WERI-Rb-1 (cell line): ENCODE measurements at places on chromosomes 2 and 18.

DNA sequence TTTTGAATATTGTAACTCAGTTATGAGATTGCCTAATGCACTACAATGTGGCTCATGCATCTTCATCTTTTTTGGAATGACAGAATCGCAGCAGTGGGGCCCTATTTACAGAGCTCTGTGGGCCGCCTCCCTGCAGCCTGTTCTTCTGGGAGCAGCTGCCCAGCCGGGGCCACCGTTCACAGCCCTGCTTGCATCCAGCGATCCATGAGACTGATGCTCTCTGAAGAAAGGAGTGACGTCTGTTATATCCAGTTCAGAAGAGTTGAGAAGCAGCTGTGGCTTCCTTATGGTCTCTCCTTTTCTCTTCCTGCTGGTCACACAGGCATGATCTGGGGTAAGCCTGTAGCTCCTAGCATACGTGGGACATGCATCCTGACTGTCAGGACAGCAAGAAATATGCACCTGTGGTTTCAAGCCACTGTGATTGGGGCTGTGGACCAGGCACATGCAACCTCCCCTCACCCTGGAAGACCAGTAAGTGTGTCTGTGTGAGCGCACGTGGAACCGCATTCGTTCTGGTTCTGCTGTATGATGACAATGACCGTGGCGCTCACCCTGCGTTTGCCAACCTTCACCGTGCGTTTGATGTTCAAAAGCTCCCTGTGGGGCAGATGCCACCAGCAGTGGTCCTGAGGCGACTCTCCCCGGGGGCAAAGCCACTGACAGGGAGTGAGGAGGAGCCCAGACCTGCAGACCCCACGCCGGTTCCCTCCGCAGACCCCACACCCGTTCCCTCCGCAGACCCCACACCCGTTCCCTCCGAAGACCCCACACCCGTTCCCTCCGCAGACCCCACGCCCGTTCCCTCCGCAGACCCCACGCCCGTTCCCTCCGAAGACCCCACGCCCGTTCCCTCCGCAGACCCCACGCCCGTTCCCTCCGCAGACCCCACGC, 189.8 kb downstream of the TMEM18 start:
- DNase-seq, result no peak

GRCh38 chr2:162917626-162918025, 79.1 kb upstream of the KCNH7 start:
- DNase-seq, result no peak

GRCh38 chr2:60890393-60890707, 9.0 kb downstream of the REL start:
- DNase-seq, result no peak

- DNase-seq, result no peak
These were observed 75.3 kb downstream of the CCDC148 start for GRCh38 chr2:158381205-158381604.

- DNase-seq, result no peak
These were observed 259.2 kb downstream of the CELF4 start for GRCh38 chr18:37306432-37306831.

- DNase-seq, result no peak
These were observed 252.1 kb upstream of the COPS8 start for GRCh38 chr2:236833501-236834073.

- no peak for DNase-seq
These were observed 104.5 kb downstream of the MMADHC start for GRCh38 chr2:149483004-149483605.

- DNase-seq, result no peak
These were observed 110.9 kb downstream of the NAB1 start for GRCh38 chr2:190759749-190760213.

DNA sequence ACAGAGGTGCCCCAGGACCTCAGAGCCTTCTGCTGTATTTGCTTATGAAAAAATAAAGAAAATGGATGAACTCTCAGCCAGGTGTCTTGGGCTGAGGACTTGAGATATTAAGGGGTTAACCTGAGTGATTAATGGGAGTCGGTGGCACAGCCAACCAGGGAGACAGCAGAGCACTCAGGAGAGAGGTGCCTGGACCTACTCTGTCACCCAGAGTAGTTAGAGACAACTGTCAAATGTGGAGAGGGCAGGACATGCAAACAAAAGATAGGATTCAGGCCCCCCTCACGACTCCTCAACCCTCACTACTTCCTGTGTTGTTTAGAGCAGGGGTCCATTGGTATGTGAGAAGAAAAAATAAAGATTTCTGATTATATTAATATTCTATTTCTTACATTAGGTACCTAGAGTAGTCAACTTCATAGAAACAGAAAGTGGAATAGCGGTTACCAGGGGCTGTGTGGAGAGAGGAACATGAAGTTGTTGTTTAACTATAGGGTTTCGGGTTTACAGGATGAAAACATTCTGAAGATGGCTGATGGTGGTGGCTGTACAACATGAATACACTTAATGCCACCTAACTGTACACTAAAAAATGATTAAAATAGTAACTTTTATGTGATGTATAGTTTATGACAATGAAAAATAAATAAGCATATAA, 28.6 kb upstream of the CETN1 start:
- no peak for DNase-seq

- DNase-seq, result no peak
These were observed 18.0 kb downstream of the MBP start for GRCh38 chr18:77114415-77115191.

- no peak for DNase-seq
These were observed 195.9 kb downstream of the SLC8A1 start for GRCh38 chr2:40256008-40256407.
